ENCODE measurements at places on chromosomes 4 and X.

- DNase-seq = no peak
These were observed 119.2 kb upstream of the GRID2 start for GRCh38 chr4:92184566-92184965.

GRCh38 chrX:50838820-50839600, 25.0 kb upstream of the SHROOM4 start:
- no peak for DNase-seq

- DNase-seq = no peak
These were observed 58.5 kb downstream of the PGRMC2 start for GRCh38 chr4:128228845-128229795.

GRCh38 chrX:132956421-132957210, 1.8 kb downstream of the HS6ST2 start:
- no peak for DNase-seq

DNA sequence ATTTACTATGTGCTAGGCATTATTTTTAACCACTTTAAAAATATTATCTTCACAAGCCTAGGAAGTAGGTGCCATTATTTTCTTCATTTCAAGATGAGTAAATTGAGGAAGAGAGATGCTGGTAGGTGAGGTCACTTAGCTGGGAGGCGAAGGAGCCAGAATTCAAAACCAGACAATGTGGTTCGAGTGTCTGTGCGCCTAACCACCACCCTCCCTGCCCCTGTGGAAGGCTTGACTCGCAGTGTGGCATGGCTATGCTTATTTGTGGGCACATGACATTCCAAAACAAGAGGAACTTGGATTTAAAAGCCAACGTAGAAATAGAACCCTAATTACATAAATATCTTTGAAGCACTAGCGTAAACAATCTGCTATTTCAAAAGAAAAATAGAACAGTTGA, 226.6 kb upstream of the PITX2 start:
- DNase-seq = no peak

- DNase-seq = no peak
These were observed 120.2 kb upstream of the GK2 start for GRCh38 chr4:79528241-79528706.

DNA sequence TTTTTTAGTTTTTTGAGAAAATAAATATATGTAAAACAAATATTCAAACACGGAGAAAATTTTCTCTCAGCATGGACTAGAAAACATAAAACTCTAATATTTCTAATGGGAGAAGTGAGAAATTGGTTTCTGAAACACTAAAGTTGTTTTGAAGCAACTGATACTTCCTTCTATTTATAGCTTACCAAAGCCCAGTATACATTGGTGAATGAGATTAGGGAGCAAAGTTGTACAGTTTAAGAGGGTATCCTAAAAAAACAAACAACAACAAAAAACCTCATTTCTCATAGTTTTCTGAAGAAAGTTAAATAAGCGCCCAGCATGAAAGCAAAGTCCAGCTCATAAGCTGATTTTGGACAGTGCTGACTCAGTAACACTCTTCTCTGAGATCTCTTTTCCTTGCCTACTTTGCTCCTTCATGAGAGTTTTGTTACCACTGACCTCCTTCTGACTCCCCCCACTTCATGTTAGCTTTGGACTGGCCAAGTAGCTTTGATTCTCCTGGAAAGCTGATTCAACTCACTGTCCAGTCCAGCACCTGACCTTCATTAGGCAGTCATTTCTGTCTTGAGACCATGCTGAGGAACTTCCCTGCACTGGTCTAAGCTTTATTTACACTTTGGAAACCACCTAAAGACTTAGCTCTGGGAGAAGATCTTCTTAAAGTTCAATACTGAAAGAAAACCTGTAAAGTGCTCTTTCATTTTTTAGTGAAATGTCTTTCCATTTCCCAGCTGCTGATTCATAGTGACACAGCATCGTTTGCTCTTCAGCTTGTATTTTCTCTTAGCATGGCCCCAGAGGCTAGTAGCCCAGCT, 21.8 kb upstream of the P2RY10 start:
- DNase-seq = no peak

DNA sequence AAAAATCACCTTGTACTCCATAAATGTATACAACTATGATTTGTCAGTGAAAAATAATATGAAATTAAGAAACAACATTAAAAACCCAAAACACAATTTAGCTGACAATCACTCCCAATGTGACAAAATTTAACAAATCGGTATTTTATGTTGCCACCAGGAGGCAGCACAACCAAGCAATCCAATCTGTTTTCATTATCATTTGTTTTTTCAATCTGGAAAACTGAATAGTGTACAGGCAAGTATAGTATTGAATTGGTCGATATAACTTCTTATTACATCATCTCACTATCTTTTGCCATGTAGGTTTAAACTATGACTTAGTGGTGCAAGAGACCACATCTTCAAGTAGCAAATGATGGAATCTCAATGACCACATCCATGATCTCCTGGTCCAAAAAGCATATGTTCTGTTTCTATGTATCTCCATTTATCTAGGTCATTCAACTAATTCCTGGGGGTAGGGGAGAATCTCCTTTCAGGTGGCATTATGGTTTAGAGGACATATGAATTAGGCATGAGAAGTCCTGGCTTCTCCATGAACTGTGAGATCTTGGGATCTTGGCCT, 112.9 kb upstream of the AGA start:
- peak; percentile 37 for DNase-seq

DNA sequence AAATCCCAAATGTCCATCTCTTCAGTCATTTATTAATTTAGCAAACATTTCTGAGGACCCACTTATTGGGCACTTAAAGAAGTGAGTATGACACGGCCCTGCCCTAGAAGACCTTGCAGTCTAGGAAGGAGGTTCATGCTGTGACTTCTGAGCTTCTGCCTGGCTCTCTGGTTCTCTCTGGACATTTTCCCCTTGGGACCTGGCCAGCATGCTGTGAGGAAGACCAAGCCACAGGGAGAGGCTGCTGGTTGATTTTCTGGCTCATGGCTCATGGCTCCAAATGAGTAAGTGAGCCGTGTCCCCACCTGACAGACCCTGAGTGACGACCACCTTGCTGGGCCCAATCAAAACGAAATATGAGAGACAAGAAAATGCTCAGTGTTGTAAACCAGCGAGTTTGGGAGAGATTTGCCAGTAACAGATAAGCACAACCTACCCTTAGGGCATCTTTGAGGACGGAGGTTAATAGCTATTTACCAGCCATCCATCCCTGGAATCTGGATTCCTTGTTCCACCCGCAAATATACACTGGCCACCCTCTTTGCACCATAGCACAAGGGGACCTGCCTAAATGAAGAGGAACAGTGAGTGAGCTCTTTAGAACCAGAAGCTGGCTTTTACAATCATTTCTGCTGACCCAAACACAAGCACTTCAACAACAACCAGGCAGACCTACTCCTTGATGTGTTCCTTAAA, 876 bp downstream of the MPP1 start:
- no peak for DNase-seq

DNA sequence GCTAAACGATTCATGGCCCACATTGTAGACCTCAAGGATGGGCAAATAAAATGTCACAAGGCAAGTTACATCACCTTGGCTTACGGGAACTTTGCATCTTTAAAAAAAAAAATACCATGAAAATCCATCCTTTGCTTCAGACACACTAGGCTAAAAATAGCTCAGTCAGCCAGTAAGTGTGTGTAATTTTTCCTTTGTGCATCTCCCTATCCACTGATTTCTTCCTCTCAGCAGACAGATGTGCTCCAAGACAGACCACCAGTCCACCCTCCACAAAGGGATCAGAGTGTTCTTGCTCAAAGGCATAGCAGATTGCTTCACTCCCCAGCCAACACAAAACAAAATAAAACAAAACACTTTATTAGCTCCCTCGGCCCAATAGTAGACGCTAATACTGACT, 14.6 kb downstream of the LDB2 start:
- DNase-seq = no peak

- DNase-seq = no peak
These were observed 8.1 kb downstream of the EPGN start for GRCh38 chr4:74316397-74316796.

DNA sequence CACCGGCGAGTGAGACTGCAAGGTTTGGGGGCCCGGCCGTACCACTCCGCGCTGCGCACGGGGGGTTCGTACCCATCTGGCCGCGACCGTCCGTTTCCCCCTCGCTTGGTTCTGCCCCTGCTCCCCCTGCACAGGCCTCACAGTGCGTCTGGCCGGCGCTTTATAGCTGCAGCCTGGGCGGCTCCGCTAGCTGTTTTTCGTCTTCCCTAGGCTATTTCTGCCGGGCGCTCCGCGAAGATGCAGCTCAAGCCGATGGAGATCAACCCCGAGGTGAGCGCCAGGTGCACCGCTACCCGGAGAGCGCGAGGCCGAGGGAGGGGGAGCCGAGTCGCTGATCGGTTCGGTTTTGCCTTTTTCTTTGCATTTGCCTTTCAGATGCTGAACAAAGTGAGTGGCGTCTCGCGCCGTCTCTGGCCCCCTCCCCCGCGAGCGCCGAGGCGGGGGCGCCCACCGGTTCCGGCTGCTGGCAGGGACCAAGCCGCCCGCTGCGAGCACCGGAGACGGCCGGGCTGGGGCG, at the start of gene UCHL1:
UCHL1 (plus strand) TSS at position 189 of the 517 bp plus-strand sequence; CDS start at position 238, 49 bp downstream.
- DNase-seq = peak; percentile 10

DNA sequence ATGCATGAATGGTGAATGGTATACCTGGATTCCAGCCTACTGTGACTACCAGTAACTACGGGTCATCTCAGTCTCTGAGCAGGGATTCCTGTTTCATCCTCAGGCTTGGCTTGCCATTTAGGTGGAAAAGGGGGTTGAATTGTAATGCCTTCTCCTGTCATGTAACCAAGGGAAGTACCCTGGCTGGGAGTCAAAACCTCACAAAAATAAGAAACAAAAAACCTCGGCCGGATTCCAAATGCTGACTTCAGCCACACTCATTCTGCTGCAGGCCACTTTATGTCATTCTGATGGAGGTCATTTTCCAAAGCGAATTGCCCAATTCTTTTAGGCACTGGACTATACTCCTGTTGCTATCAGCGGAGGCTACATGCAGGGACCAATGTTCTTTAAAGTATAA, 324.7 kb downstream of the LDB2 start:
- no peak for DNase-seq

GRCh38 chr4:11435557-11435956, 6.9 kb upstream of the HS3ST1 start:
- DNase-seq = no peak

- no peak for DNase-seq
These were observed 56.5 kb downstream of the SNX25 start for GRCh38 chr4:185265942-185266341.

DNA sequence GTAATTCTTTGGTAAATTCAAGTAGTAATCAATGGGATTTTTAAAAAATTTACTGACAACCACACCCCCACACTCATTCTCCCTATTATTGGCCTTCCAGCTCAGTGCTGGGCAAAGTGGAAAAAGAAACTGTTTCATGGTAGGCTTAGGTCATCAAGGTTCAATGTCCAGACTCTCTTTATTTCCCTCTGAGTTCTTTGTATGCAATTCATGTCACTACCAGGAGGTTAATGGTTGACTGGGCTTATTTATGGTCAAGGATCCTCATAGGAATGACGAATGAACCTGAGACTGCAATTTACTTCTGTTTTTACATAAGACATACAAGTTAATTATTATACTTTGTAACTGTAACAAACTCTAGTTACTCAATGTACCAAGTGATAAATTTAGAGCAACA, 403.2 kb downstream of the KLHL13 start:
- DNase-seq = no peak

- no peak for DNase-seq
These were observed 19.3 kb downstream of the EPHA5 start for GRCh38 chr4:65651031-65651430.

GRCh38 chrX:80879916-80880315, 70.2 kb upstream of the BRWD3 start:
- DNase-seq = no peak

GRCh38 chrX:65871671-65872311, 168.1 kb downstream of the VSIG4 start:
- peak; percentile 4 for DNase-seq

GRCh38 chrX:118220509-118220908, 103.9 kb upstream of the KLHL13 start:
- DNase-seq = no peak

DNA sequence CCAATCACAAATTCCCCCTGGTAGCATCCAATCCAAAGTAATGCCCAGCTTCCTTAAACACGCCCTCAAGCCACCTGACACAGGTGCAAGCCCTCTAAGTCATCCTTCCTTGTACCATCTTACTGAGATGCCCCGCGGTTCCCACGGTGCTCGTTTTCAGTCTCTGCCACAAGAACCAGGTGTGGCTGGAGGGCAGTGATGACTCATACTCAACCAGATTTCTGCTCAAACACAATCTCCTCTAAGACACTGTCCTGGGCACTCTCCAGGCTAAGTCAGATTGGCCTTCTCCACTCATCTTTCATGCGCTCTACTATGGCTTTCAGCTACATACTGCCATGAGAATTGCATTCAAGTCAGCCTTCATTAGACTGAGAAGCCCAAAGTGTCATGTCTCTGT, 3.5 kb downstream of the SH3KBP1 start:
- peak; percentile 30 for DNase-seq

GRCh38 chr4:29131304-29131703, 1588.9 kb upstream of the PCDH7 start:
- DNase-seq = no peak

DNA sequence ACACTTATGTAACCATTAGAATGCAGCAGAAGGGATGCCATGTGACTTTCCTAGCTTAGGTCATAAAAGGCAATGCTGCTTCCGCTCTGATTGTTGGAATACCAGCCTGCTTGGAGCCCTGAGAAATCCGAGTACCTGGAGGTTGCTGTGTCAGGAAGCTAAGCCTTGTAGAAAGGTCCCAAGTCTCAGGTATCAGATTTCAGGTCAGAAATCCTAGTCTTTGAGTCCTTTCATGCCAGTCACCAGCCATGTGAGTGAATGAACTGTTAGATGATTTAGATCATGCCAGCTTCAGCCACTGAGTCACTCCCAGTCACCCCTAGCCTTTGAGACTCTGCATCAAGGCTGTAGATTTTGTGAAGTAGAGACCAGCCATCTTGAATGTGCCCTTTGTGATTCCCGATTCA, 23.5 kb downstream of the RAP1GDS1 start:
- no peak for DNase-seq

DNA sequence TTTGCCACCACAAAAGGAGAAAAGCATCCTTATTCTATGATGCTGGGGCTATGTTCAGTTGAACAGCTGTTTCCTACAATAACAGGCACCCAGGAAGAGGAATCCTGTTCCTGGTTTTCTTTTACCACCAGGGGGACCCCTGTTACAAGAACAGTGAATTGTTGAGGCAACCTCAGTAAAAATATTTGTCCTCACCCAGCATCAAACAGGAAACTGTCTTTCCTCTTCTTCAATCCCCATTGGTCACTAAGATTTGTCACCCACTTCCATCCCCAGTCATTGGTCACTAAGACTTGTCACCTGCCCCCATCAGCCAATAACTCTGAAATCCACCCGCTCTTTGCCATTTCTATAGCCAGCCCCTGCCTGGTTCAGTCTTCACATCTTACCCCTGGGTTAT, 143.5 kb upstream of the GALNT7 start:
- peak; percentile 11 for DNase-seq

- DNase-seq = peak; percentile 6
These were observed 454 bp downstream of the BTC start for GRCh38 chr4:74793757-74794381.

- DNase-seq = peak; percentile 13
These were observed 169.6 kb downstream of the MID1IP1 start for GRCh38 chrX:38970845-38971244.

GRCh38 chr4:75786938-75787337, 62.6 kb downstream of the USO1 start:
- no peak for DNase-seq
